ENCODE measurements at places on chromosomes 16 and 17.
A peak's percentile ranks its signal among the peaks of the same experiment; 100 is the strongest.

- no peak for DNase-seq
Measured at GRCh38 chr16:2250652-2251295, 613 bp downstream of the ECI1 start.

- DNase-seq, result peak; percentile 17
Measured at GRCh38 chr17:81365148-81365600, 30.1 kb upstream of the BAHCC1 start.

DNA sequence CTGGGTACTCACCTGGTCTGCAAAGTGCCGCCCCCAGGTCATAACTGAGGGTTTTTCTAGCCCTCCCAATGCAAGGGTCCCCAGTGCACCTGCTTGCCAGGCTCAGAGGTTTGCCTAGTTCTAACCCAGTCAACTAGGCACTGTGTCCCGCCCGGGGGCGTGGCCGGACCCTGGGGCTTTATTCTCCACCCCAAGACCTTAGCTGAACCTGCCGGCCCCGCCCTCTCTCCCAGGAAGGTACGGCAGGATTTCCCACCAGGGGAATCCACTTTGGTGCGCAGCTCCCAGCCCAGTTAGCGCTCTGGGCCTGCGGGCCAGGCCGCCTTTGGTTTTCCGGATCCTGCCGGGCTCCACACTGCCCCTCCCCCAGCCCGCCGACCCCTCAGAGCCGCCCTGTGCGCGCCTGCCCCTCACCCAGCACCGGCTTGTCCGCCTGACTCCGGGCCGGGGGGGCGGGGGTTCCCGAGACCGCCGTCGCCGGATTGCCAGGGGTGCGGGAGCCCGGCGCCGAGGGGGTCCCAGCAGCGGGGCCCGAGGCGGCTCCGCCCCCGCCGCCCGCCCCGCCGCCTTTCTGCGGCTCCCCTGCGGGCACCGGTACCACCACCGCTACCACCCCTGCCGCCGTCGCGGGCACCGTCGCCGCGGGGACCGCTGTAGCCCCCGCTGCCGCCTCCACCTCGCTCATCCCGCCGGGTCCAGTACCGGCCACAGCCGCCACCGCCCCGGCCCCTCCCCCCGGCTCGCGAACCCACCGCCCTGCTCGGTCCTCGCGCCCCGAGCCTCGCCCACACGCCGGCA is 424 bp downstream of the YBX2 start:
- no peak for DNase-seq

GRCh38 chr17:82445542-82445941 is 5.0 kb downstream of the CYBC1 start:
- no peak for DNase-seq

DNA sequence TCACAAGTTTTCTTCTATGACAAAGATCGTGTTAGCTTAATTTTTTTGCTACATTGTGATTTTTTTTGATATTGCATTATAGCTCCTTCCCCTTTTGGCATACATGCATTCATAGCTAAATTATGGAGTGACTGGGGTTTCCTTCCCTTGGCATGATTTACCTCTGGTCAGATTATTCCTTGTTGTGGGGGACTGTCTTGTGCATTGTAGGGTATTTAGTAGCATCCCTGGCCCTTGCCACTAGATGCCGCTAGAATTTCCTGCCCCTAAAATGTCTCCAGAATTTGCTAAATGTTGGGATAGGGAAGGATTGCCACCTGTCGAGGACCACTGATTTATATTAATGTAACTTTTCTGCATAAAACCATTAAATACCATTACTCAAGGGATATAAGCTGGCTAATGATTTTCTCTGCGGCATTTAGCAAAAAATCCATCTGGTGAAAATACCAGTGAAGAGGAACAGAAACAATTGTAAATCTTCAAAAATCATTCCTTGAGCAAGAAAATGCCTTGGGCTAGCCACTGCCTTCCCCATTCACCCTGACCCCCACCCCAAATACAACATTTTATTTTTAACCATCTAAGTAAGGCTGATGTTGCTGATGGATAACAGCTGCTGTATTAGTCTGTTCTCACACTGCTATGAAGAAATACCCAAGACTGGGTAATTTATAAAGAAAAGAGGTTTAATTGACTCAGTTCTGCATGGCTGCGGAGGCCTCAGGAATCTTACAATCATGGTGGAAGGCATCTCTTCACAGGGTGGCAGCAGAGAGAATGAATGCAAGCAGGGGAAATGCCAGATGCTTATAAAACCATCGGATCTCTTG is 195.2 kb downstream of the MAP2K6 start:
- DNase-seq, result no peak

DNA sequence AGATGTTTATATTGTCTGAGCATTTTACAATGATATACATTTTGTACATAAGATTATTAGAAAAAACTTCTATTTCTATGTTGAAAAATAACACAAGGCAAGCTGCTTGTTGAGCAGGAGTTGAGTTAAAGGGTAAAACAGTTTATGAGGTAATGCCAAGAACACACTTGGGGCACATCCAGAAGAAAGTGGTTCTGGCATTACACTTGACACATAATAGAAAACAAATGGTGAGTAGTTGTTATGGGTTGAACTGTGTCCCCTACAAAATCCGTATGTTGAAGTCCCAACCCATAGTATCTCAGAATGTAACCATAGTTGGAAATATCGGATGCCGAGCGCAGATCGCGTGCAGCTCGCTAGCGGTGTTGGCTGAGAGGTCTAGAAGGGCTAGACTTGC is 354.3 kb upstream of the GOT2 start:
- DNase-seq, result no peak

- no peak for DNase-seq
Measured at GRCh38 chr16:89050119-89050867, 43.4 kb upstream of the ACSF3 start.

- DNase-seq, result no peak
Measured at GRCh38 chr17:16483021-16483645, 8.9 kb downstream of the LRRC75A start.

DNA sequence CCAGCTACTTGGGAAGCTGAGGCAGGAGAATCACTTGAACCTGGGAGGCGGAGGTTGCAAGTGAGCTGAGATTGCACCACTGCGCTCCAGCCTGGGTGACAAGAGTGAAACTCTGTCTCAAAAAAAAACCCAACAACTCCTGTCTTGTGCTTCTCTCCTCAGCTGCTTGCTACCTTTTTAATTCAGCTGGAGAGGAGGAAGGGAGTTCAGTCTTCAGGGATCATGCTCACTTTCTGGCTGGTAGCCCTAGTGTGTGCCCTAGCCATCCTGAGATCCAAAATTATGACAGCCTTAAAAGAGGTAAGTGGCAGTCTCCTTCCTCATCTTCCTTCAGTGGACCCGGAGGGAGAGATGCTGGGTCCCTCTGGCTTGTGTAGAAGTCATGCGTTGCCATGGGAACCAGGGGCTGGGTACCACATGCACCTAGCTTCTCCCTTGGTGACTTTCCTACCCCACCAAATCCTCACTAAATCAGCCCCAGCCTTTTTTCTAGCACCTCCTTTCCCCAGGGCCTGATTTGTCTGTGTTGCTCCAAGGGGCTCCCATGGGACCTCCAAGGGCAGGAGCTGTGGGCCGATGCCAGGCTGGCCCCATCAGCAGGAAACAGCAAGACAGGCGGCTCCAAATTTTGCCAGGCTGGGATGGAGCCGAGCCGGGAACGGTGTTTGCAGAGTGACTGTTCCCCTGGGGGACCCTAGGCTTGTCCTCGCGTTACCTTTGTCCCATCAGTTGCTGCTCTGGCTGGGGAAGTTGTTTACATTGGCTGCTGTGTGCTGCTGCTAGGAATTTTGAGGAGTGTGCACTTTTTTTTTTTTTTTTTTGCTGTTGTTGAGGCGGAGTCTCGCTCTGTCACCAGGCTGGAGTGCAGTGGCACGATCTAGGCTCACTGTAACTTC is 65.2 kb downstream of the ABCC1 start:
- DNase-seq, result no peak

DNA sequence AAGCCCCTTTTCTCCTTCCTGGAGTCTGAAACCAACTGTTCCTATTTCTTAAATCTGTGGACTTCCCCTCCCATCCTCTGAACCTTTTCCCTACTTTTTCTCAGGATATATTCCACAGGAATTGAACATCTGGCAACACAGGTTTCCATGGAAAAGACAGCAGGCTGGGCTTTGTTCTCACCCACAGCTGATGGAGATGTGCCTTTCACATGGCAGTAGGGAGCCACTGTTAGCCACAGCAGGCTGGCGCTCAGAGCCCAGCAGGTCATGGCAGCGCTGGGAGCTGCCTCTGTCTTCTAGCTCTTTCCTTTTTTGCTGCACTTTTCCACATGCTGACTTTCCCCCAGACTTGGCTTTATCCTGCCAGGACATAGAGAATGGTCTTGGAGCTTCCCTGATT is 116.4 kb upstream of the NLRP1 start:
- DNase-seq, result no peak

- DNase-seq, result no peak
Measured at GRCh38 chr16:83245061-83245460, 562.7 kb upstream of the HSBP1 start.

DNA sequence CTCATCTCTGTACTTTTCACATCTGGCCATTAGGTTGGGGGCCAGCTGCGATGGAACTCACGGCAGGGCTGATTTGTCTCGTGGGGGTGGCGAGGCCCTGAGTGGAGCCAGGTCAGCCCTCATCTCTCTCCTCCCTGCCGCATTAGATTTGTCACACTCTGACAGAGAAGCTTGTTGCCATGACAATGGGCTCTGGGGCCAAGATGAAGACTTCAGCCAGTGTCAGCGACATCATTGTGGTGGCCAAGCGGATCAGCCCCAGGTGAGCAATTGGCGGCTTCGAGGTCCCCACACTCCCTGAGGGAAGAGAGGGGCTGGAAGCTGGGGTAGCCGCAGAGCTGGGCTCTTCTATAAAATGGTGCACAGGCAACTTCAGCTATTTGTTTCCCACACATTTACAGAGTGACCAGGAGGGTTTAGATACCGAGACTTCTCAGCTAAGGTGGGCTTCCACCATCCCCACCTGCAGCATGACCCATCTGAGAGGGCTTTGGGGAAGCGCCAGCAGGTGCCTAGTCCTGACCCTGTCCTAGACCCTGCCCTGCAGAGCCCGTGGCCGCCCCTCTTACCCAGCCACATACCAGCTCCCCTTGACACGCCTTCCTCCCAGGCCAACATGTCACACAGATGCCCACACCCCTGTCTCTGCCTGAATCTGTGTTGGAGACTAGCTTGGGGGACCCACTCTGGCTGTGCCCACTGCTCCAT is 8.4 kb downstream of the TMEM98 start:
- no peak for DNase-seq

GRCh38 chr17:49312722-49313121 is 49.3 kb downstream of the ZNF652 start:
- no peak for DNase-seq

GRCh38 chr16:30368792-30369090 is 1.6 kb downstream of the TBC1D10B start:
- DNase-seq, result no peak

DNA sequence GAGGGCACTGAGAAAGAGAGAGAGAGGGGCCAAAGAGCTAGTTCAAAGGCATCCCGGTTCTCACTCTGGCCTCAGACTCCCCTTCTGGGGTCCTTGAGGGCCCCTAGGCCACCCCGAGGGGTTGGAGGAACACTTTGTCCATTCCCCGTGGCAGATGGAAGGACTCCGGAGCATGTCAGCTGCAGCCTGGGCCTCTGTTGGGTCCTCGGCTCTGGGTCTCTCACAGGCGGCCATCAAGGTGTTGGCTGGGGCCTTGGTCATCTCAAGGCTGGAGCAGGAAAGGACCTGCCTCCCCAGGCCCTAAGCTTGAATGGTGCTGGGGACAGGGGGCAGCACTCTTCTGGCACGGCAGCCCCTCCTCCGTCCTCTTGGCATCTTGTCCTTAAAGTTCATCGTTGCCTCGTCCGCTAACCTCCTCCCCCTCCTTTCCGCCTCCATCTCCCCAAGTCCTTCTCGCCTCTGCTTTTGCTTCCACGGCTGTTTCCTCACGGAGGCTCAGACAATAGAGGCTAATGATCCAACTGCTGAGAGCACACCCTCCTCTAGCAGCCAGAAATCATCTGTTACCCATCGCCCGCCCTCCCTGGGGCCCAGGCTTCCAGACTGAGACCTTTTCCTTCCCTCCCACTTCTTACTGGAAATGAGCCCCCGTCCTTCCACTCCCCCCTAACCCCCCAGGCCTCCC is 23.3 kb downstream of the CCR7 start:
- no peak for DNase-seq

DNA sequence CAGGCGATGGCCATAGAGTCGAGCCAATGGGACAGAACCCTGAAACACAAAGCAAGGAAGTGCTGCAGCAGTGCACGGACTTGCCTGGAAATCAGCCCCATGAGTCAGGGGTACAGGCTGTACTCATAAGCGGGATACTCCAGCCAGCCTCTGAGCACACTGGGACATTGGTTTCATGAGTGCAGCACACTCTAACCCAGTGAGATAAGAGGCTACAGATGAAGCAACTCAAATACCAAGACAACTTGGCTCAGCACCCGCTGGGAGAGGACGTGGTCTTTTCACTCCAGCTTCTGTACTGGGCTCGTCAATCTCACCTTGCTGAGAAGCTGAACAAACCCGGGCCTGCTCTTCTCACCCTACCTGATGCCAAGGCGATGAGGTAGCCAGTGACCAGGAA is 98.2 kb downstream of the AXIN2 start:
- no peak for DNase-seq

GRCh38 chr16:3983081-3983520 is 102.6 kb upstream of the CREBBP start:
- peak; percentile 49 for DNase-seq
